ENCODE measurements at places on chromosomes 6 and 20.
A peak's percentile ranks its signal among the peaks of the same experiment; 100 is the strongest.

DNA sequence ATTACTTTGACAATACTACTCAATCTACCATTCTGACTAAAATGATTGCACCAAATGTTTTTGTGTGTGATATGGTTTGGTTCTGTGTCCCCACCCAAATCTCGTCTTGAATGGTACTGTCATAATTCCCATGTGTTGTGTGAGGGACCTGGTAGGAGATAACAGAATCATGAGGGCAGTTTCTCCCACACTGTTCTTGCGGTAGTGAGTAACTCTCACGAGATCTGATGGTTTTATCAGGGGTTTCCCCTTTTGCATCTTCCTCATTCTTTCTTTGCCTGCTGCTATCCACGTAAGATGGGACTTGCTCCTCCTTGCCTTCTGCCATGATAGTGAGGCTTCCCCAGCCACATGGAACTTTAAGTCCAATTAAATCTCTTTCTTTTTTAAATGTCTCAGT, 20.8 kb downstream of the SYCP2 start:
- H3K36me3 ChIP-seq, result no peaks in the 10 kb centered on the region
- DNase-seq, result no peak
- no peaks in the 10 kb centered on the region for H3K4me1 ChIP-seq
- H3K27me3 ChIP-seq, result no peaks in the 10 kb centered on the region
- H3K4me3 ChIP-seq, result no peak overlapping the region
- no peak overlapping the region for H3K27ac ChIP-seq

DNA sequence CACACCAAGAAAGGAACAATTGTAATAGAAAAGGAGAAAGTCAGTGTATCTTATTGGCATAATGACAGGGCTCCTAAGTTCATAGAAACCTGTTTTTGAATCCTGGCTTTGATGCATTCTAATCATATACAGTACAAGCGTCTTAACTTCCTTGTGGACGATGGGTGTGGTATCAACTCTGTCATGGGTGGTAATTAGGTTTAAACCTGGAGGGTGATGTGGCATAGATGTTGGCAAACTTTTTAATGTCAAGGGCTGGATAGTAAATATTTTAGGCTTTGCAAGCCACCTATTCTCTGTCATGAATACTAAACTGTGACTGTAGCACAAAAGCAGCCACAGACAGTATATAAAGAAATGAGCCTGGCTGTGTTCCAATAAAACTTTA, 138.7 kb upstream of the EDN1 start:
- peaks cover 2% of the 10 kb centered on the region for H3K36me3 ChIP-seq
- H3K4me1 ChIP-seq, result no peaks in the 10 kb centered on the region
- no peak overlapping the region for H3K4me3 ChIP-seq
- no peak overlapping the region for H3K27ac ChIP-seq
- DNase-seq, result no peak

DNA sequence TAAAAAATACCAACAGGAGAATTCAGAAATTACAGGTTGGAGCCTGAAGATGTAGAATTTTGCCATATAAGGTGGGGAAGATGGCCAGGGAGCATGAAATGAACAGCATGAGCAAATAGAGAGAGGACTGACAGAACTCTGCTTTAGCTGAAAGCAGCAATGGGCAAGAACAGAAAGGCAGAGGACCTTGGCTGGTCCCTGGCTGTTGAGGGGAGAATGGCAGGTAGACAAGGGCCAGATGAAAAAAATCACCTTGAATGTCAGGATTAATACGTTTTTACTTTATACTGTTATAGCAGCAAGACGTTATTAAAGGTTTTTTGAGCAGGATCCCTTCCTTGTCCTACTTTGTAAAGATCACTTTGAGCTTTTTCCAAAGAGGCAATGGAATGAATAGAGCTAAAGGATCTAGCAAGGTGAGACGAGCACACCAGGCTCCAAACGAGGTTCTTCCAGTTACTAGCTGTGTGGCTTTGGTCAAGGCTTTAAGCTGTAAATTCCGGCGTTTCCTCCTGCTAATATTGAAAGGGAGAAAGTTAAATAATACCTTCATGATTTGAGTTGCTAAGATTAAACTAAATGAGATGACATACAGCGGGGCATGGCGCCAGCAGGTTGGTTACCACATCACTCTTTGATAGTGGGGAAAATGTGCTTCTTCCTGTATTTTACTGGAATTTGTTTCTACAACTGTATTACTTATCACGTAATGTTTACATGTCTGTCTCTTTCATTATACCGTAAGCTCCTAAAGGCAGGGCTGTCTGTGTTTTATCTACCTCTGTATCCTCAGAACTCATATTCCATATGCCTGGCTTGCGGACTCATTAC, 776 bp downstream of the PPIL1 start:
- peak overlapping the region; percentile 98 for H3K4me3 ChIP-seq
- H3K36me3 ChIP-seq, result peaks cover 6% of the 10 kb centered on the region
- no peak for DNase-seq
- H3K27ac ChIP-seq, result peak overlapping the region; percentile 98

GRCh38 chr20:51570739-51571459, 28.4 kb upstream of the NFATC2 start:
- no peak overlapping the region for H3K4me3 ChIP-seq
- H3K27me3 ChIP-seq, result no peaks in the 10 kb centered on the region
- H3K27ac ChIP-seq, result no peak overlapping the region
- no peak for DNase-seq

- H3K36me3 ChIP-seq, result peaks cover 4% of the 10 kb centered on the region
- H3K4me3 ChIP-seq, result no peak overlapping the region
- H3K4me1 ChIP-seq, result no peaks in the 10 kb centered on the region
- no peaks in the 10 kb centered on the region for H3K27me3 ChIP-seq
- DNase-seq, result no peak
Observed at GRCh38 chr6:56647172-56647762, 4.6 kb upstream of the DST start.

DNA sequence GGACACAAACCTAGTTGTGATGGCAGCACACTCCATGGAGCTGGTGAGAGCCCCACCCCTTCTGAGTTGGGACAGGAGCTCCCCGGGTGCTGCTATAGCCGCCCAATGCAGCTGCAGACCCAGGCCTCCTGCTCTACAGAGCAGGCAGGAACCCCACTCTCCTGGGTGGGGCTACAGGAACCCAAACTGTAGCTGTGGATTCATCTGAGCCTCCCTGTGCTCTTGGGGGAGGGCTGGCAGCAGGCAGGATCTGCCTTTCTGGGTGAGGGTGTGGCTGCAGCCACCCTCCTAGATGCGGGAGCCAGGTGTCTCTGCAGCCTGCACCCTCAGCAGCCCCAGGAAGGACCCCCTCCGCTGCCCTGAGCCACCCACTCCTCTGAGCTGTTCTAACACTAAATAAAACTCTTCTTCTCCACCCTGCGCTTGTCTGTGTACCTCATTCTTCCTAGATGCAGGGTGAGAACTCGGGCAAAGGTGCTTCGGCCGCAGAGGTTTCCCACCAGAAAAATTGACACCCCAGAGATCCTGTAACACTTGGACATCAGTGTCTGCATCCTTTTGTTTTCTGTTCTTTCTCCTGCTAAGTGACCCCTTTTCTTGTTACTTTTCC, 55.2 kb upstream of the KIF13A start:
- no peak for DNase-seq
- H3K27me3 ChIP-seq, result no peaks in the 10 kb centered on the region
- H3K4me3 ChIP-seq, result no peak overlapping the region
- H3K4me1 ChIP-seq, result peaks cover 8% of the 10 kb centered on the region
- H3K27ac ChIP-seq, result no peak overlapping the region

- no peak overlapping the region for H3K4me3 ChIP-seq
- no peak for DNase-seq
- H3K27me3 ChIP-seq, result no peaks in the 10 kb centered on the region
- H3K27ac ChIP-seq, result no peak overlapping the region
- H3K4me1 ChIP-seq, result peaks cover 4% of the 10 kb centered on the region
Observed at GRCh38 chr6:17703256-17703694, 3.5 kb downstream of the NUP153 start.

GRCh38 chr6:150876598-150876997, 11.1 kb downstream of the MTHFD1L start:
- H3K36me3 ChIP-seq, result no peaks in the 10 kb centered on the region
- no peaks in the 10 kb centered on the region for H3K27me3 ChIP-seq
- DNase-seq, result no peak
- H3K4me1 ChIP-seq, result peaks cover under 1% of the 10 kb centered on the region
- H3K27ac ChIP-seq, result no peak overlapping the region
- no peak overlapping the region for H3K4me3 ChIP-seq

DNA sequence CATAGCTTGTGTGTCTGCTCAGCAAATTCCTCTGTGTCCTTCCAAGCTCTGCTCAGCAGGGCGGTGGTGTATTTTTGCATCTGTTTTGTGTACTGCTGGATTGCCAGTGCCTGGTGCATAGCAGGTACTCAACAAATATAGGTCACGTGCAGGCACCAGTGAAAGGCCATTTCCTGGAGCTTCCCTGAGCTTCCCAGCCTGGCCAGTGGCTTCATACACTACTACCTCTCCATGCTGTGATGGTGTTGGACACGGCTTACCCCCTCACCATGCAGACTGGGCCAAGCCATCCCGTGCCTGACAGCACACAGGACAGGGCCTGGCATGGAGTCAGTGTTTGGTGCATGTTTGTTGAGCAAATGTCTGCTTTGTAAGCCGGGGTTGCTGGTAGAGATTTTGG, 7.7 kb upstream of the PHACTR3 start:
- no peak for DNase-seq
- H3K36me3 ChIP-seq, result no peaks in the 10 kb centered on the region
- no peak overlapping the region for H3K4me3 ChIP-seq
- H3K27me3 ChIP-seq, result peaks cover 16% of the 10 kb centered on the region
- H3K27ac ChIP-seq, result no peak overlapping the region

DNA sequence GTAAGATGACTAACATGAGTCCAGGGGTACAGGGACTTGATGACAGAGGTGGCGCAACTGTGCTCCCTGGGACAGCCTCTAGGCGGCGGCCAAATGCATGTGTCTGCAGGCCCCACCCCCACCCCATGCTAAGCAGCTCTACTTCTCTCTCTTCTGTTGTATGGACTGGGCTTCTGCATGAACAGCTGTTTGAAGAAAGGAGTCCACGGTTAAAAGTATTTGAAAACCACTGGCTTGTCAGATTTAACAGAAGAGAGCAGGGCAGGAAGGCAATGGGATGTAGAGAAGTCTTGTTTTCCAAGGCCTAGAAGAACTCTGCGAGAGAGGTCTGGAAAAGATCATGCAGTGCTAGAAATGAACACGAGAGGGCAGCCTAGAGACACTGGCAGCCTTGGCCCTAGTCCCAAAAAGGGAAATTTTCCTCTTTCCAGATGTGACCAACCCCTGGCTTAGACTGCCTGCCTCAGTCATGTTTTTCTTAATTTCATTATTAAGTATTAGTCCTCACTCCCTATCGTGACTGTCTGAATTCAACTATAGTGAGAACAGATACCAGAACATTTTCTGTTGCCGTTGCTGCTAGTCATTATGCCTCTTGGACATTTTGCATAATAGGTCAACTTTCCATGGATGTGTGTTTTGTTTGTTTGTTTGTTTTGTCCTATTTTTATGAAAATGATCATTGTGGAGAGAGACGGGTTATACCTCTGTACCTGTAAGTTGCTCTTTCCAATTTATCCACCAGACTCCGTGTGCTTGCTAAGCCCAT, 265.0 kb downstream of the ADGRG6 start:
- no peaks in the 10 kb centered on the region for H3K36me3 ChIP-seq
- no peak overlapping the region for H3K4me3 ChIP-seq
- H3K27me3 ChIP-seq, result no peaks in the 10 kb centered on the region
- H3K27ac ChIP-seq, result no peak overlapping the region

DNA sequence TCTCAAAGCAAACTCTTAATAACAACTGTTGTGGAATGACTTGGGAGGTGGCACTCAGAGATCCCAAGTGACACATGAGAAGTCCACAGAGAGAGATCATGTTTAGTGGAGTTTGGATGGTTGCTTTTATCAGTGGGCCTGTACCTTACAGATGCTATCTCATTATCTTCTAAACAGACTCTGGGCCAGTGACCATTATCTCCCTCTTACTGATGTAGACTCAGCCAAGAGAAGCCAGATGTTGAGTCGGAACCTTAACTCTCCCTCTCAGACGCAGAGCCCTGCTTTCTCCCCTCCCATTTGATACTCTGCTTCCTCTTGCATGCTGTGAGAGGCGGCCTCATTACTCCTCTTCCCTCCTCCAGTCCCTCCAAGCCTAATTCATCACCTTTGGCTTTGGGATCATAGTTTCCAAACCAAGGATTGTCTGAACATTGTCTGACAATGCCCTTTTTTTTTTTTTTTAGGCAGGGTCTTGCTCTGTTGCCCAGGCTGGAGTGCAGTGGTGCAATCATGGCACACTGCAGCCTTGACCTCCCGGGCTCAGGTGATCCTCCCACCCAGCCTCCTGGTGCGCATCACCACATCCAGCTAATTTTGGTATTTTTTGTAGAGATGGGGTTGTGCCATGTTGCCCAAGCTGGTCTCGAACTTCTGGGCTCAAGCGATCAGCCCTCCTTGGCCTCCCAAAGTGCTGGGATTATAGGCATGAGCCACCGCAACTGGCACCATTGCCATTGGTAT, 4.5 kb upstream of the DDR1 start:
- no peak for DNase-seq
- peak overlapping the region; percentile 61 for H3K4me3 ChIP-seq
- H3K27me3 ChIP-seq, result no peaks in the 10 kb centered on the region
- H3K4me1 ChIP-seq, result peaks cover 32% of the 10 kb centered on the region

DNA sequence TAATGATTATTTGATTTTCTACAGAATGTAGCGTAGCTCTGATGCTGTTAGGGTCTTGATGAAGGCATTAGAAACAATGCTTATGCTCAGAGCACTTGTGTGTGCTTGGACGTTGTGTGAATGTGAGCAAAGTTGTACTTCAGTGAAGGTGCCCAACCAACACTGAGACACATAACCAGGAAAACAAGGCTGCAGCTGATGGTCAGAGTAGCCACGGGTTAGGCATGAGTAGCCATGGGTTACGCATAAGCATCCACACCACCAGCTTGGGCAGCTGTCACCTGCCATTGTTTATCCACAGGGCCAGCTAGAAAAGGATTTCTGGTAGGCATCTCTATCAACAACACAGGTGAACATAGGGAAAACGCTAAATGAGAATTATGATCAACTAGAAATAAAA, 326.6 kb downstream of the NRN1 start:
- H3K4me3 ChIP-seq, result no peak overlapping the region
- no peaks in the 10 kb centered on the region for H3K27me3 ChIP-seq
- no peak overlapping the region for H3K27ac ChIP-seq
- H3K4me1 ChIP-seq, result no peaks in the 10 kb centered on the region
- DNase-seq, result no peak

All from neuronal stem cell (in vitro differentiated cells).